ENCODE measurements at places on chromosomes 16 and 17. TPM values are rescaled to one million over a fixed set of nuclear protein-coding genes. Genes with fewer than 3 reads are reported as not detected.

The MMP25 gene
- total RNA-seq, result 0.09 TPM

- DNase-seq, result no peak
These were observed 89.1 kb downstream of the RGS9 start for GRCh38 chr17:65226227-65226626.

DNA sequence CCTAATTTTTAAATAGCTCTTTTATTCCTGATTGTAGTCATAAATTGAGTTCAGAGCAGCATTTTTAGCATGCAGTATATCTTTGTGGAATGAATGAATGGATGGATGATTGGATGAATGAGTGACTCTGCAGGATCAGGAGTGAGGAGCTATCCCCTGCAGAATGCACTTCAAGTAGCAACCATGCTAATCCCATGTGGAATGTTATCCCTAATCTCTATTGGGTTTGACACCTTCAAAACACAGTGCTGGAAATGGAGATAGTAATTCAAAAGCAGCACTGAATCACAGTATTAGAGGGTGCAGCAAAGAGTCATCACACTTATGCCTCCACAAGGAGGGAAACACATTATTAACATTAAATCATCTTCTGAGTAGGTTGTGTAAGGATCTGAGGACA, 501.9 kb downstream of the SHISA9 start:
- no peak for DNase-seq

The SLC9A5 gene
- 2.9 TPM for total RNA-seq

The KRTAP4-3 gene
- not detected for total RNA-seq

The HOXB9 gene
- total RNA-seq, result 34.4 TPM
